ENCODE measurements at places on chromosomes 6 and 20.

DNA sequence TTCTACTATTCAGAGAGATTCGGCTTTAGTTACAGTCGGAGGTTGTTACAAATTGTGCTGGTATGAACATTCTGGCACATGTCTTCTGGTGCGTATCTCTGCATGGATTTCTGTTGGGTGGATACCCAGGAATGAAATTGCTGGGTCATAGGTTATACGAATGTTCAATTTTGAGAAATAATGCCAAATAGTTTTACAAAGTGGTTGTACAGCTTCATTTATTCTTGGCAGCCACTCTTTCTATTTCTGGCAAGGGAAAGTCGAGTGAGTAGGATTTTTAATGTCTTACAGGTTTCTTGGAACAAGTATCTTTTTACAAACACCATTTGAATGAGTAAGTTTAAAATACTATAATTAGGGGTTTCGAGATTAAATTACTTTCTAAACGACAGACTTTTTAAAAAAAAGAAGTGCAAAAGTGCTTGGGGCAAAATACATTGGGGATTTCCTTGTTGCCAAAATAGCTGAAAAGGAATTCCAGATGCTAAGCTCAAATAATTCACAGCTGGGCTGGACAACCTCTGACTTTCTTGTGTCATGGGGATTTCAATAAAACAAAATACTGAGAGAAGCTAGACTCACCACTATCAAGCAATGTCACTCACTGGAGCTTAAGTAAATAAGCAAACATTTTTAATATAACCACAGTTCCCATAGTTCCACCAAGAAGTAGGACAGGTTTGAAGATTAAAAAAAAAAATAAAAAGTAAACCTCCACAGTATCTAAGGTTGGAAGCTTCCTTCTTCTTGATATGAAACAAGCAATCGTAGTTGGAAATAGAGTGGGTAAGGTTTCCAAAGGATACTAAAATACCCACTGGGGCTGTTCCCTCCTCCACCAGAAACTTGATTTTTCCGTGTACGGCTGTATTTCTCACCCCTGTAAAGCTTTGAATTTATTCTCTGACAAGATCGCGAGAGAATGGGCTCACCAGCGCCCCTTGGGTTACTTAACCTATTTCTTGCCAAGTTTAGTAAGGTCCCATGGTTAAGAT, 21.6 kb upstream of the GFOD1 start:
- DNase-seq, result no peak

- DNase-seq, result no peak
These were observed 2.1 kb upstream of the ECHDC1 start for GRCh38 chr6:127345521-127345920.

GRCh38 chr6:32867554-32868256, 13.7 kb downstream of the PSMB9 start:
- no peak for DNase-seq

DNA sequence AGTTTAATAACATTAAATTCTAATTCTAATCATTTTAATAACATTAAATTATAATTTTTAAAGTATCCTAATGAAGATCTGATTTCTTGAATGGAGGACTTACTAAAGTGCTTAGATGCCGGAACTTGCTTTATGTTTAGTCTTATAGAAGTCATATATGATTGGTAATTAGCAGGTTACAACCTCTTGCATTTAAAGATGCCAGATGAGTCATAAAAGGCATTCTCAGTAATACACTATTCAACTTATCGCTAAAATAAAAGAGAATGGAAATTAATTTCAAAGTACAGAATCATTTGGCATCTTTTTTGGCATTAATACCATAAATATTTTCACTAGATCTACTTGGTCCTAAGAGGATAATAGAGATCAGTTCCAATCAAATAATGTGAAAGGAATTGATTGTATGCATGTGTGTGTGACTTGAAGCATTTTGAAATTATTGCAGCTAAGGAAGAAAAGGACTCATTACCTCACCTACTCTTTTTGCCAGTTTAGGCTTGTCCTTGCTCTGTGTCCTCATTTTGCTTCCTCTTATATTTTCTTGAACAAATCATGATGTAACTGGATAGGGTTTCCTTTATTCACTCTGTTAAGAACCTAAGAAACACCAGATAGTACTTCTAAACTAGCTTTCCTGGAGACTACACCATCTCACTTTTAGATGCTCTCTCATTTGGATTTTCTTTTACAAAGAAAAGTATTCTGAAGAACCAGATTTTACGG, 2.7 kb downstream of the COL21A1 start:
- no peak for DNase-seq

DNA sequence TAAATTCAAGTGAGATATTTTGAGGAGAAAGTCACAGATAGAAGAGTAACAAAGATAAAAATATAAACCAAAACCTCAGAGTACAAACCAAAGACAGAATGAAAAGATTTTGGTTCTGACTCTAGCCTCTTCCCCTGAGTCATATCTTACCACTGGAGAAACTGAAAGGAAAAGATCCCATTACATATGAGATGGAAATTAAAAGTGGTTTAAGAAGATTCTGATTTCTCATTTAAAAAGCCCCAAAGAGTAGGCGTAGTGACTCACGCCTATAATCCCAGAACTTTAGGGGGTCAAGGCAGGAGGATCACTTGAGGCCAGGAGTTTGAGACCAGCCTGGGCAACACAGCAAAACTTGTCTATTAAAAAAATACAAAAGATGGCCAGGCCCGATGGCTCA, 30.6 kb downstream of the SPINT4 start:
- DNase-seq, result no peak

DNA sequence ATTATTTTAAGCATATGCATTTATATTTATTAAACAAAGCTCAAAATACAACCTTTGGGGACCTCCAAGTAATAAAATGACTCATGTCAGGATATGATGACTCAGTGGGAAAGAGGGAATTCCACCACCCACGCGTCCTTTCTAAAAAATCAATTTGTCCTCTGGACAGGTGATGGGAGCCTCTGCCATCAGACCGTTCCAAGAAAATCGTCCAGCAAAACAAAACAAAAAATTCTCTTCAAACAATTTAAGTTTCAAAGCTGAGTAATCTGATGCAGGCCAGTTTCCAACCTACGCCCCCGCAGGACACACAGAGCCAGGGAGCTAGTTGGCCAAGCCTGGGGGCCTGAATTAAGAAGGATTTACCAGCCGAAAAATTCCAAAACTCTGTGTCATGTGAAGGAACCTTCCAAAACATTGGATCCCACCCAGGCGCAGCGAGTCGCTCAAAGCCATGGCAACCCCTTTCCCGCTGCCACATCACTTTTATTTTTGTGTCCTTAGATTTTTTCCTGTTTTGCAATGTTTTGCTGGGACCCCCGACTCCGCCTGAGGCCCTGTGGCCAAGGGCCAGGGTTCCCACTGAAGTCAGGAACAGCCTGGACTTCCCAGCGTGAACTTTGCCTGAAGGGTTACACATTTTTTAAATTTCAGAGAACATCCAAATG, 95.3 kb downstream of the NFATC2 start:
- DNase-seq, result peak; percentile 37

- DNase-seq, result no peak
These were observed 911.4 kb upstream of the FLRT3 start for GRCh38 chr20:15248618-15249395.

GRCh38 chr6:157715728-157716164, 107.3 kb upstream of the SNX9 start:
- DNase-seq, result no peak

GRCh38 chr6:21596949-21597682, 3.6 kb downstream of the SOX4 start:
- no peak for DNase-seq

DNA sequence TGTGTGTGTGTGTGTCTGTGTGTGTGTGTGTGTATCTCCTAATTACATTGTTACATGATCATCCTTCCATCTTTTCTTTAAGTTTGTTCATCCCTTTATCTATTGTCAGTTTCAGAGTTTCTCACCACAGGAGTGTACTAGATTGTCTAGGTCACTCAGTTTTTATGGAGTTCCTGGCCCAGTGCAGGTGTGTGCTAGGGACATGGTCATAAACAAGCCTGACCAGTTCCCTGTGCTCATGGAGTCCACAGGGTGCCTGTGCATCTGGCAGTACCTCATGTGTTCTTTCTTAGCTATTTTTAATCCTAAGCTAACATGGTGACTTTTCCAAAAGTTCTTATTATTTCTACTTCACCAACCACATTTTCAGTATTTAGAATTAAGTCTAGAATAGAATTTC, 43.9 kb downstream of the PHACTR2 start:
- DNase-seq, result no peak

DNA sequence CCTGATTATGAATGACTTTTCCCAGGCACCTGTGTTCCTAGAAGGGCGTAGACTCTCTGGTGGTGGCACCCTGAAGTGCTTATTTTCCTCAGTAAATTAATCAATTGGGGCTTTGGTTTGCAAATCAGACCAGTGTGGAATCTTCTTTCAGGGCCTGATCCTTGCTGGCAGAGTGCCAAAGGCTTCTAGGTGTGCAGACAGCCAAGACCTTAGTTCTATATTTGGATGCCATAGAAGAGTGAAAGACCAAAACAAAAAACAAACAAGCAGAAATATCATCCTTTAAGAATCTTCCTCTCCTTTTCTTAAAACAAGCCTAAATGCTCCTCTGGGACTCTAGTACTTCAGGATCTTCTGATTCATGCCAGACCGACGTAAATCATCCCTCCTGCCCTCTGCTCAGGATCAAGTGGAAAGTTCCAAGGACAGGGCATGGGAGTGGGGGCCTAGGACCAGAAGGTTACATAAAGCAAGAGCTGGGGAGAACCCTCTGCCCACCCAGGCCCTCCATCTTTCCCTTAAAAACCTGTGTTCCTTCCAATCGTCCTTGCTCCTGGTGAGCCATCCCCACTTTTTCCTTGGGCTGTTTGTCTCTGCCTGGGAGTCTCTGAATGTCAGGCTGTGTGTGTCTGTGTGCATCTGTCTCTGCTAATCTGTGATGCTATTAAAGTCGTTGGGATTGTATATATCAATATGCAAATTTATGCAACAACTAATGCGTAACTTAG, 70.5 kb upstream of the MYLIP start:
- DNase-seq, result peak; percentile 7

DNA sequence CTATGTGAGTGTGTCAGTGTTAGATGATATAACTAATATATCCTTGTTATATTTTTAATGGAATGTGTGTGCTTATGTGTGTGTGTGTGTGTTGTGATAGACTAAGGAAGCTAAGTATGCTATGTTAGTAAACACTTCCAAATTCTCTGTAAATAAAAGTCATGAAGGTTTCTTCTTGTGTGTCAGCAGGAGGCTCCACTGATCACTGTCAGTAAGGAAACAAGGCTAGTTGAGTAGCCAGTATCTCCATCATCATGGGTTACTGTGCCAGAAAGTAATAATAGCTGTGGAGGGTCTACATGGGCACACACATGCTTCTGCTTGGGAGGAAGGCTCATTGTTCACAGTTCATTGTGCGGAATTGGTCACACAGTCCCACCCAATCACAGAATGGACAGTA, 302.8 kb upstream of the RNF217 start:
- no peak for DNase-seq

DNA sequence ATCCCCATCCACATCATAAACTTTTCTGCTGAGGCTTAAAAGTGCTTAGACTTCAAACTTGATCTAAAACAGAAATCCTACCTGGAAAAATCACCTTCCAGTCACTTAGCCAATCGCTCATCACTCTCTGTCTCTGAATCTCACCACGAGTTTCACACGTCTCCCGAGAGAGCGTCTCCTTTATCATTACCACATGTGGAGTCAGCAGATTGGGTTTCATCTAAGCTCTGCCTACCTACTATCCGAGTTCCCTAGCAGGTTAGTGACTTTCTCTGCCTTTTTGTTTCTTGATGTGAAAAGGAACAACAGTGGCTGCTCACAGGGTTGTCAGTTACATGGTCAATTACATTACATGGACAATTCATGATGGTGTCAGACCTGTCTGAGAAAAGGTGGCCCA, 286.2 kb downstream of the ESR1 start:
- DNase-seq, result no peak

DNA sequence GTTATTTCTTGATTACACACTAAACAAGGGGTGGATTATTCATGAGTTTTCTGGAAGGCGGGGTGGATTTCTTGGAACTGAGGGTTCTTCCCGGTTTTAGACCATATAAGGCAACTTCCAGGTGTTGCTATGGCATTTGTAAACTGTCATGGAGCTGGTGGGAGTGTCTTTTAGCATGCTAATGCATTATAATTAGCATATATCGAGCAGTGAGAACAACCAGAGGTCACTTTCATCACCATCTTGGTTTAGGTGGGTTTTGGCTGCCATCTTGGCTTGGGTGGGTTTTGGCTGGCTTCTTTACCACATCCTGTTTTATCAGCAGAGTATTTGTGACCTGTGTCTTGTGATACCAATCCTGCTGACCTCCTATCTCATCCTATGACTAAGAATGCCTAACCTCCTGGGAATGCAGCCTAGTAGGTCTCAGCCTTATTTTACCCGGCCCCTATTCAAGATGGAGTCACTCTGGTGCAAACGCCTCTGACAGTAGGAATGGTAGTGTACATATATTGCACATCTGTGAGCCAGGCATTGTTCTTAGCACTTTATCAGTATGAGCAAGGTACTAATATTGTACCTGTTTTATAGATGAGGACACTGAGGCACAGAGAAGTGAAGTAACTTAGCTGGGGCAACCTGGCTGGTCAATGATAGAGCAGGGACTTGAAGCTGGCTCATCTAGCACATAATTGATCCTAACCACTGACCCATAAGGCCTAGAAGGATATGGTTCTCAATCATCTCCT, 203.7 kb downstream of the NFATC2 start:
- DNase-seq, result no peak

DNA sequence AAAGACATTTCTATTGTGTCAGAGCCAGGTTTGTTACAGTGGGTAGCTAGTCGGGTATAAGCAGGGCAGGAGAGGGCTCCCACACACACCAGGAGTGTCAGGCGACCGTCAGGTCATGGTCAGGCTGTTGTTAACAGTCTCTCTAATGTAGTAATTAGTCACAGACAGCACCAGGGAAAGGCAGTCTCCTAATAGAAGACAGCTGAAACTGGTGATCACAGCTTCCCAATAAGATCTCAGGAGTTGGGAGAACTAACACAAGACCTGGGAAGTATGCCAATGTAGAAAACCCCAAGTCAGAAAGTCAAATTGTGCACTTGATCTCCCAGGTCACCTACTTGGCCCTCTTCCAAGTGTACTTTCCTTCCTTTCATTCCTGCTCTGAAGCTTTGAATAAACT, 53.0 kb upstream of the GPR6 start:
- no peak for DNase-seq

DNA sequence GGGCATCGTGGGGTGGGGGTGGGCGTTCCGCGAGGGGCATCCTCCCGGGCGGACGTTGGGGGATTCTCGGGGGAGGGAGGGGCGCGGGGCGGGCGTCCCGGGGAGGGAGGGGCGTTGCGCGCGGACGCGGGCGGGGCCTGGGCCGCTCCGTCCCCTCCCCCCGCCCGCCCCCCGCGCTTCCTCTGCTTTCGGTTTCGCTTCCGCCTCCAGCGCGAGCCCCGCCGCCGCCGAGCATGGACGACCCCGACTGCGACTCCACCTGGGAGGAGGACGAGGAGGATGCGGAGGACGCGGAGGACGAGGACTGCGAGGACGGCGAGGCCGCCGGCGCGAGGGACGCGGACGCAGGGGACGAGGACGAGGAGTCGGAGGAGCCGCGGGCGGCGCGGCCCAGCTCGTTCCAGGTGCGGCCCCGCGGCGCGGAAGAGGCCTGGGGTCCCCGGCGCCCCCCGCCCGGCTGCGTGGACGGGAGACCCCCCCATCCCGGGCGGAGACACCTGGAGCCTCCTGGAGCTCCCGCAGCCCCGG, at the start of gene OGFR:
OGFR (plus strand) TSS at position 209 of the 528 bp plus-strand sequence; CDS start at position 234, 25 bp downstream.
- DNase-seq, result no peak
